Activated B cell treated with CpG ODN at 0.5 μM for 24 hours (primary cell): ENCODE measurements at places on chromosomes 7 and 10.

DNA sequence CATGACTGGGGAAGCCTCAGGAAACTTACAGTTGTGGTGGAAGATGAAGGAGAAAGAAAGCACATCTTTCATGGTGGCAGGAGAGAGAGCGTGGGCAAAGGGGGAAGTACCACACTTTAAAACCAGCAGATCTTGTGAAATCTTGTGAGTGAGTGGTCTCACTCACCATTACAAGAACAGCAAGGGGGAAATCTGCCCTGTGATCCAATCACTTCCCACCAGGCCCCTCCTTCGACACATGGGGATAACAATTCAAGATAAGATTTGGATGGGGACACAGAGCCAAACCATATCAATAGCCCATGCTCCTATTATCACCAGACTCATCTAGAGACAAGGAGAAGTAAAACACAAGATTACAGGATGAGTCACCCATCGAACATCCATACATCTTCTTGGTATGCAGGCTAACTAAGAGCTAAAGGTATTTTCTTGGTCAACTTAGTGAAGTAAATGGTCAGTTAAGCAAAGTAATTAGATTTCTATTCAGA is 55.3 kb upstream of the YAE1 start:
- no peak for DNase-seq

DNA sequence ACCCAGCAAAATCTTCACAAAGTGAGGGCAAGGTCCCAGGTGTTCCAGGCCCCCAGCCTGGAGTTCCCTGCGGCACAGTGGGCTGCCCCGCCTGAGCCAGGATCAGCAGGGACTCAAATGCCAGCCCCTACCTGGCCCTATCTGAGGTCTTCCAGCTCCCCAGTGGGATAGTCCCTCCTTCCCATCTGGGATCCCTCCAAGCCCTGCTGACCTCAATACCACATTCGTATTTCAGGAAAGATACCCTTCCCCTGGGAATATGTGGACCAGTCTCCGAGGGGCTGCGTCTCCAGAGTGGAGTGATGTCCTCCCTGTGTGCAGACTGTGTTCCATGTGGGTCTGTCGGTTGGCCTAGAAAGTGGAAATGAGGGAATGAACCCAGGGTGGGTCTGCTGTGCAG is 40.9 kb downstream of the ELFN1 start:
- no peak for DNase-seq

GRCh38 chr7:24573554-24574338 is 494 bp downstream of the PALS2 start:
- peak; percentile 62 for DNase-seq

DNA sequence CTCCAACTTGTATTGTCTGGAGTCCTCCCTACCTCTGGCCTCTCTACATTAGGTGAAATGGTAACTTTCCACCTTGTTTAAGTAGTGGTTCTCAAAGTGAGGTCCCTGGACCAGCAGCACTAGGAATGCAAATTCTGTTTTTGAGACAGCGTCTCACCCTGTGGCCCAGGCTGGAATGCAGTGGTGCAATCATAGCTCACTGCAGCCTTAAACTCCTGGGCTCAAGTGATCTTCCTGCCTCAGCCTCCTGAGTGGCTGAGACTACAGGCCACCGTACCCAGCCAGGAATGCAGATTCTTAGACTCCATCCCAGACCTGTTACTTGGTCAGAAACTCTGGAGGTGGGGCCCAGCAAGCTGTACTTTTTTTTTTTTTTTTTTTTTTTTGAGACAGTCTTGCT is 6.8 kb upstream of the TBL2 start:
- no peak for DNase-seq

- no peak for DNase-seq
Measured at GRCh38 chr7:2602406-2603043, 29.3 kb upstream of the TTYH3 start.

- no peak for DNase-seq
Measured at GRCh38 chr10:71246591-71247413, 34.4 kb downstream of the UNC5B start.

DNA sequence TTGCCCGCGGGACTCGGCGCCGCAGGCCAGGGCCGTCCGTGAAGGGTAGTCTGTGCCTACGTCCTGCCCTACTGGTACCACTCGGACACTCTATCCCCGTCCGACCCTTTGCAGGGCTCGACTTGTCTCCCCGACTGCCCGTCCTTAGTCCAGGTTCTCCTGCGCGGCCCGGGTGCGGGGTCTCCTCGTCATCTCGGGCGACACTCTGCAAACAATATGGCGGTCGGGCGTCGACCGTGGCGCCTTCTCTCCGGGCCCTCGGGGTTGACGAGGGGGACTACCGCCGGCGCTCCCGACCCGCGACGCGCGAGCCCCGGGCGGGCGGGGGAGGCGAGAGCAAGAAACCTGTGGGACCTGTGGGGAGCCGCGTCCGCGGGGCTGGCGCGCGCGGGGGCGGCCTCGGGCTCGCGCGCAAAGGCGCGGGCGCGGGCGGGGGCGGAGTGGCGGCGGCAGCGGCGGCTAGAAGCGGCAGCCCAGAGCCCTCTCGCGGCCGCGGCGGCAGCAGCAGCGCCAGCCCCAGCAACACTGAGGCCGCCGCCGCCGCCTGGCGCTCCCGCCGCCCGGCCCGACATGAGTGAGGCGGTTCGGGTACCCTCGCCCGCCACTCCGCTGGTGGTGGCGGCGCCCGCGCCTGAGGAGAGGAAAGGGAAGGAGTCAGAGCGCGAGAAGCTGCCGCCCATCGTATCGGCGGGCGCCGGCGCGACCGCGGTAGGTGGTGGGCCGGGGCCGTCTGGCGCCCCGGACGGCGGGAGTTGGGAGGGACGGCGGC is at the start of gene HECTD2:
Gene HECTD2, plus strand, starts transcription at position 476 of the 769 bp plus-strand sequence. Its CDS starts 95 bp downstream, at position 571.
- peak; percentile 84 for DNase-seq

GRCh38 chr7:25520017-25520416 is 291.7 kb upstream of the NPVF start:
- no peak for DNase-seq

DNA sequence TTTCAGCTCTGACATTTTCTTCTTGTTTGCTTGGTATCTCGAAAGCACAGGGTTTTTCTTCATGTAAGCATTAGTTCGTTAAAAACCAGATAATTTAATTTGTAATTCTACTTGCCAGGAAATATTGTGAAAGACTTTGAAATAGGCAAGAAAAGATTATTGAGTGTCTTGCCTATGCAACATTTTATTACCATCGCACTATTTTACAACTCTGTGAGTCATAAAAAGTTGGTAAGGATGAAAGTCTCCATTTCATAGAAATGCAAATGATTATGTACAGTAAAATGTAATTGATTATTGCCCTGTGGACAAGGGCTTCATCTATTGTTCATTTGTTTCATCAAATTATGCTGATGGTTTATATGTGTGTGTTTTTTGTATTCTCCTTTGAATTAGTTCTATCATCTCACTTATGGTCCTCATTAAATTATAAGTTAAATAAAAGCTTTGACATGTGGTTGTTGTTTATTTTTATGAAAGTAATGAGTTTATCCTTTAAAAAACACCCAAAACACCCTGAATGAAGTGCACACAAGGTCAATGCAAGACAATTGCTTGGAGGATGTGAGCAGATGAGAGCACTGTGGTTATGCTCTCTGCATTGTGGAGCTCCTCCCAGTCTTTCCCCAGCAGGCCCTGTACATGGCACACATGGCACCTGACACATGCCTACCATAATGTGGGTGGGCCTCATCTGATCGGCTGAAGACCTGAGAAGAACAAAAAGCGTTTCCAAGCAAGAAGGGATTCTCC is 230.8 kb downstream of the CXCL12 start:
- no peak for DNase-seq

DNA sequence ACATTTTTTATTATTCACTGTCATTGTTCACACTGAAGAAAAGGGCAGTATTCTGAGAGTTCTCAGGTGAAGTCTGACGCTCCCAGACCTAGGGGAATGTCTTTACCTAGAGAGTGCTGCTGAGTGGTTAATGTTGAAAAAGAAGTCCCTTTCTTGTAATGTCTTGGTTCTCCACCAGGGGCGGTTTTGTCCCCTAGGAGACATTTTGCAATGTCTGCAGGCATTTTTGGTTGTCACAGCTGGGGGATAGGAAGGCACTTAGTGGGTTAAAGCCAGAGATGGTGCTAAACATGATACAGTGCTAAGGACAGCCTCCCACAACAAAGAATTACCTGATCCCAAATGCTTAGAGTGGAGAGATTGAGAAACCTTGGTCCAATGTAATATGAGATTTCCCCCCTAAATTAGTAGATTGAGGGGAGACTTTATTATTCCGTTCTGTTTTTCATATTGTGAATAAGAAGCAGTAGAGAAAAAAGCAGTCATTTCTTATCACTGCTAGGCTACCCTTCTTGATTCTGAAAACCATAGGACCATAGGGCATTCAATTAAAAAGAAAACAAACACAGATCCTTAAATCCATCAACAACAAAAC is 13.1 kb downstream of the UMAD1 start:
- no peak for DNase-seq

DNA sequence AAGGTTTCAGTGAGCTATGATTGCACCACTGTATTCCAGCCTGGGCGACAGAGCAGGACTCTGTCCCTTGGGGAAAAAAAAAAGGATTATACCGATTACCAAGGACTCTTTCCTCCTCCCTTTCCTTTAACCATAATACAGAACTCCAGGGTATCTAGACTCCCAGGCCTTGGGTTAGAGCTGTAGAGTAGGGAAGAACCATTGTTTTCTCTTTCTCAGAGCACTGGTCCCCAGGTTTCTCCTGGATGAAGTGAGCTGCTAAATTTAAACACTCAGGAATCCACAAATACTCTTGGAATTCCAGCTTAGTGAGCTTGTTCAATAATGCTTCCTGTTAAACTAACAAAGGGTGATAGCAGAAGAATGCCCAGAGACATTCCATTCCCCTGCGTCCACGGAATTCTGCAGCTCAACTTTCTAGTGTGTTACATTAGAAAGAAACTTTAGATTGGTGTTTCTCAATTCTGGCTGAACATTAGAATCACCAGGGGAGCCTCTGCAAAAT is 14.6 kb upstream of the RPEL1 start:
- DNase-seq = no peak

- peak; percentile 22 for DNase-seq
Measured at GRCh38 chr10:102410429-102411073, 8.0 kb downstream of the PSD start.

GRCh38 chr7:156783864-156784263 is 109.1 kb downstream of the LMBR1 start:
- DNase-seq = no peak

- DNase-seq = no peak
Measured at GRCh38 chr7:152185558-152185957, 160.1 kb downstream of the GALNT11 start.

DNA sequence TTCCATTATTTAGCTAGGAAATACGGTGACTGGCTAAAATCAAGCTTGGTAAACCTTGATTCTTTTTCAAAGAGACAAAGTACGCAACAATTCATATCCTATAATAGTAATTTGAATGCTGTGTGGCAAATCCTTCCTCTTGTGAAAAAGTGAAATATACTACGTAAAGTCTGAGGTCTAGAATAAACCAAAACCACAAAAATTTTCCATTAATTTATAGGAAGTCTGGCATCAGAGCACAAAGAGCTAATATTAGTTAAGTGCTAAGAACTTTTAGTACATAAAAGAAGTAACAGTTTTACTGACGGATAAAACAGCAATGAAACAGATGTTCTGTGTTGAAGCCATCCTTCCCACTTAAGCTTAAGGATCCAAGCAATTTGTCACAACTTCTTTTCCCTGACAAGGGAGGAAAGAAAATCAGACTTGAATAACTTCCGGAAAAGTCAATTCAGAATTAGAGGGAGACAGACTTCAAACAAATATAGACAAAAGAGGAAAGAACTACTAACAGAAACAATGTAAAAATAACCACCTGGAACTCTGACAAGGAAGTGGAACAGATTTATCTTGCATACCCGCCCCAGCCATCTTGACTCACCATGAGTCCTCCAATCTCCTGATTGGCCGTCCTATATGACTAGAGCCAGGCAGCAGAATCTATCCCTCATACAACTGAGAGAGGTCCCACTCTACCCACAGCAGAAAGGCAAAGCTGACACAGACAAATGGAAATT is 34.6 kb downstream of the RHEB start:
- no peak for DNase-seq

- DNase-seq = no peak
Measured at GRCh38 chr7:155684543-155684942, 40.1 kb downstream of the RBM33 start.

- no peak for DNase-seq
Measured at GRCh38 chr7:89760690-89761089, 393.6 kb upstream of the STEAP1 start.

- DNase-seq = no peak
Measured at GRCh38 chr10:98074315-98074911, 44.0 kb upstream of the CRTAC1 start.

GRCh38 chr7:76000566-76000965 is 6.2 kb upstream of the TMEM120A start:
- DNase-seq = no peak

- DNase-seq = no peak
Measured at GRCh38 chr10:31756101-31756728, 172.4 kb downstream of the ARHGAP12 start.

- DNase-seq = no peak
Measured at GRCh38 chr10:78913219-78914059, 155.3 kb upstream of the ZMIZ1 start.

- peak; percentile 34 for DNase-seq
Measured at GRCh38 chr7:129778770-129779601, 167.5 kb downstream of the NRF1 start.

DNA sequence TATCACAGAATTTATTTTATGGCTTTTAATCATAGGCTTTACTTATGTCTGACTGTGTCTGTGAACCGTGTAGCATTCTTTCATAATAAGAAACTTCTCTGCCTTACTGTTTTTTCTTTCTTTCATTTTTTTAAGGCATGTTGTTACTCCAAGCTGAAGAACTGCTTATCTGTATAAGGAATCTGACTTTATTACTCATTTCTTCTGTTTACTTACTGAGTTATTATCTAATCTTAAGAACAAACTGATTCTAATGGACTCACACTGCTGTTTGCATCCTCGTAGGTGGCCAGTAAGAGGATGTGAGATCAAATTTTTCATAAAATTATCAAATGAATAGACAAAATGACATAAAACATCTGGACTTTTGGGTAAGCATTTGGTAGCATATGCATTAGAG is 54.7 kb upstream of the DNAJC1 start:
- DNase-seq = no peak

DNA sequence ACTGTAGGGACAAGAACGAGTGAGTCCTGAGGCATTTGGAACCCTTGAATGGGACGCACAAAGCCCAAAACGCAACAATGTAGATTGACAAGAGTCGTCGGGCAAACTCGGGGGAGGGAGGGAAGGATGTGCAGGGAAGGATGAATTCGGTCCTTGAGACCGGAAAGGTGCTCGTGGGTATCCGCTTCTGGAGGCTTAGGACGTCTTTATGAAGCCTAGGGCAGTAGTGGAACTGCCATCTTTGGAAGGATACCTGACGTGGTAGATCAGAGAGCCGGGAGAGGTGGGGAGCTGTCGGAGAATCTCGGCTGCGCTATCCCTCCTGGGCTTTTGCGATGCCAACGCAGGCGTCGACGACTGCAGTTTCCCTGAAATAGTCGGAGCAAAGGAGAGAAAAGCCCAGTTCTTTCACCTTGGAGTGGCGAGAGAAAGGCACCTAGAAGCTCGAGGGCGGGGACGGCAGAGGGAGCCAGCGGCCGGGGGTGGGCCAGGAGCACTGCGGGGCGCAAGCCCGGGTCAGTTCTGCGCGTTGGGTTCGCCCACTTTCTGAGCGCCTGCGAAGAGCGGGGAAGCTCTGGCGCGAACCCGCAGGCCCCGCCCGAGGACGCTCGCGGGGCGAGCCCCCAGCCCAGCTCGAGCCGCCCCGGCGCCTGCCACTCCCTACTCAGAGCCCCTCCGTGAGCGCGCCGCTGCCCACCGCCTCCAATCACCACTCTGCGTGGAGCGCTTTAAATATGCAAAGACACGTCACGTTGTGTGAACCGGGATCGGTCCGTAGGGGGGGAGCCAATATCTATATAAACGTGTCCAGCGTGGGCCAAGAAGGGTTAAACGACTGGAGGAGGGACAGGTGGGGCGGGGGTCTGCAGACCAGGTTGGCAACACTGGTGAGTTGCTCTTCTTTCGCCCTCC is at the start of gene CYP26C1:
Gene CYP26C1, plus strand, starts transcription at position 824 of the 912 bp plus-strand sequence. CDS start 466 bp downstream, outside the sequence.
- no peak for DNase-seq
